ENCODE measurements at places on chromosomes 7 and 10. TPM values are rescaled to one million over a fixed set of nuclear protein-coding genes. Genes with fewer than 3 reads are reported as not detected.
A peak's percentile ranks its signal among the peaks of the same experiment; 100 is the strongest.

DNA sequence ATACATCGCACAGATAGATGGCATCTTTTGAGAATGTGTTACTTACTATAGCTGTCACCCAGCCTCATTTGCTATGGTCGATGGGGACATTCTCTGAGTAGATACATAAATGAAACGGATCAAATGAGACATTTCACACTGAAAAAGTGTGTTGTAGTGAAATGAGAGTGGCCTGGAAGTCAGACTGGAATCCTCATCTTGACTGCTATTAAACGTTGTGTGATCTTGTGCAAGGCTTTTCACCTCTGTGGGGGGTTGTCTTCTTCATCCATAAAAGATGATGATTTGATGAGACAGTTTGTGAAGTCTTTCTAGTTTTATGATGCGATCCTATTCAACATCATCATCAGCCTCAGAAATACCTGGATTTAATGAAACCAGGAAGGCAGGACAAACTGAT, 155.4 kb upstream of the MYO3A start:
- no peak for DNase-seq

GRCh38 chr10:89684604-89685003, 16.8 kb upstream of the KIF20B start:
- no peak for DNase-seq

DNA sequence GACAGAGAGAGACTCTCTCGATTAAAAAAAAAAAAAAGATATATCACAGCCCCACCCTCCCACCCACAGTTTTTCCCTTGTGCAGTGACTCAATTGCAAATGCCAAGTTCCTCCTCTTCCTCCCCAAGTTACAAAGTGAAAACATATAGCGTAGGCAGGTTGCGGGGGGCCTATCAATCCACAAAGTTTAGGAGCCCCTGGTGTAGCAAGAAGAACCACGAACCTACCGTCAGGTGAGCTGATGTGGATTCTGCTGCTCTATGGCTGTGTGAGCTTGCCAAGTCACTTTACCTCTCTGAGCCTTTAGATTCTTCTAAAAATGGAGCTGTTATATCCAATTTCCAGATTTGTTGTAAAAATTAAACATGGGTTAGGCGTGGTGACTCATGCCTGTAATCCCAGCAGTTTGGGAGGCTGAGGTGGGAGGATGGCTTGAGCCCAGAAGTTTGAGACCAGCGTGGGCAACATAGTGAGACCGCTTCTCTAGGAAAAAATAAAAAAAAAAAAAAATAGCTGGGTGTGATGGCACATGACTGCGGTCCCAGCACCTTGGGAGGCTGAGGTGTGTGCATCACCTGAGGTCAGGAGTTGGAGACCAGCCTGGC, 8.2 kb upstream of the RHBDD2 start:
- no peak for DNase-seq

- no peak for DNase-seq
Observed at GRCh38 chr7:1114088-1114487, 26.2 kb downstream of the GPER1 start.

DNA sequence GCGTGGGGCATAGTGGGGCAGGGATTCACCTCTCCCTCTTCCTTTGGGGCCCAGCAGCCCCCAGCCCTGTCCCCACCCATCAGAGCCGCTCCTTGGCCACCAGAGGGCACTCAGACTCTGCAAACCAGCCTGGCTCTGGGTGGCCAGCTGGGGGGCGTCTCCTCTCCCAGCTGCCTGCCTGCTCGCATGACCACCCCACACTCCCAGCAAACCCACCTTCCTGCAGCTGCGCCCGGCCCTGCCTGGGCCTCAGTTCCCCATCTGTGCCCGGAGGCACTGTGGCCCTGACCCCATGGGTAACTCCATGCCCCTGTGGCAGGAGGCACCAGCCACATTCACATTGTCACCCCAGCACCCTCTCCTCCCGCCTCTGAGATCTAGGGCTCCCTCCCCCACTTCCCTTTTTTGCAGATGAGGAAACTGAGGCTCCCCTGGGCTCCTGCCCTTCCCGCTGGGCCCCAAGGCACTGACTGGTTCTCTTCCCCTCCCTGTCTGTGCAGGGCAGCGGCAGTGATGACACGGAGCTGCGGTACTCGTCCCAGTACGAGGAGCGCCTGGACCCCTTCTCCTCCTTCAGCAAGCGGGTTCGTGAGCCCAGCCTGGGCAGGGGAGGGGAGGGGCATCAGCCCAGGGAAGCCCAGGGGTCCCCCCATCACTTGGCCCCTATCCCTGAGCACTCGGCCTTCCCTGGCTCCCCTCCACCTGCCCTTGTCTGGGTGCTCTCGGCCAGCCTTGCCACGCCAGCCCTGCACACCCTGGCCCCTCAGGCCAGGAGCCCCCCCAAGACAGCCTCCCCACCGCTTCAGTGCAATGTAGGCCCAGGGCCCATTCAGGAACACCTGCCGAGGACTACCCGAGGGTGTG, 6.9 kb upstream of the SH2B2 start:
- DNase-seq, result peak; percentile 24

Gene ADCY1
- 2.1 TPM for total RNA-seq

DNA sequence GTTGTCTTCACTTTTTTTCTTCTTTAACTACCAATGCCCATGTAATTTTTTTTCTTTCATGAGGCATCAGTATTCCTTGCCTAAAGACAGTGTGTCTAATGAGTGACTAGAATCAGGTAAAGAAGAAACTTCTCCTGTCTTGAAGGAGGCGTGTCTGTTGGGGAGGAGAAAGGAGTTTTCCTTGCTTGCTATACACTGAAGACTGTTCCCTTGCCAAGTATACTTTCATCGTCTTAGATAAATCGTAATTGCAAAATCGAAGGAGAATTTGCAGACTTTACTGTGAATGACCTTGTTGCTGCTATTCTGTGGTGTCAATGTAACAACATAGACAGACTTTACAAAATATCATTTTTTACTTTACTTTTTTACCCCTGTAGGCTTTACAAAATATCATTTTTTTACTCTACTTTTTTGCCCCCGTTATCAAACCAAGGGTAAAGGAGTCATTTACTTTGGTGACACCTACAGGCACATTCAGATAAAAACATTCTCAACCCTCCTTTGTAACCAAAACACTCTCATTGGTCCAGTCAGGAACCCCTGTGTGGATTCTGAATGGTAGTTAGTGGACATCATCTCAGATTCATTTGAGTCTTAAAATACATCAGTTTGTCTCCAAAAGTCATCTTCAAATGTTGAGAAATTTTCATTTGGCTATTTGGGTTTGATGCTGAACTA, 232.4 kb downstream of the AHR start:
- no peak for DNase-seq

Gene FAM24B
- total RNA-seq, result 21.3 TPM

- DNase-seq, result no peak
Observed at GRCh38 chr7:102000123-102000522, 182.7 kb downstream of the CUX1 start.

DNA sequence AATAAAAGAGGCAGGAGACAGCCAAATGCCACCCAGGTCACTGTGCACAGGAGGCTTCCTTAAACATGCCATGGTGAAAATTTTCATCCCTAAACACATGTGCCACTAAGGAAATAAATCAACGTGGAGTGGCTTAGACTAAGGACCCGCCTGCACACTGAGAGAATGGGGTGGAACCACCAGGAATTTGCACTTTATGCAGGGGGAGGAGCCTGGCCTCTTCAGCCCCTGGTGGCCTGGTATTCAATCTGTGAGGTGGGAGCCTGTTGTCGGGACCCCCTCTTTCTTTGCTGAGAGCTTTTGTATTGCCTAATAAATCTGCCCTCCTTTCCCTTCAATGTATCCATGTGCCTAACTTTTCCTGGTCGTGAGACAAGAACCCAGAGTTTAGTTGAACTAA, 204.6 kb upstream of the NRP1 start:
- no peak for DNase-seq

Gene MALRD1
- total RNA-seq, result not detected

Gene ITGA8
- 0.18 TPM for total RNA-seq

GRCh38 chr10:68566351-68566750, 6.2 kb downstream of the TET1 start:
- DNase-seq, result no peak

GRCh38 chr10:26269754-26270153, 53.2 kb downstream of the GAD2 start:
- peak; percentile 13 for DNase-seq

Gene VENTX
- not detected for total RNA-seq

- no peak for DNase-seq
Observed at GRCh38 chr10:69783515-69783914, 18.2 kb upstream of the COL13A1 start.

Gene SYT15B
- total RNA-seq, result 0.05 TPM

Gene FOXI2
- not detected for total RNA-seq

Gene CYP26C1
- 1.1 TPM for total RNA-seq

Data from Panc1 (cell line).